Stimulated activated CD4-positive, alpha-beta T cell treated with anti-CD3 and anti-CD28 coated beads, Interleukin-4, amount 100 ng/mL, for 4 hours (primary cell): ENCODE measurements at places on chromosomes 3 and 15.

DNA sequence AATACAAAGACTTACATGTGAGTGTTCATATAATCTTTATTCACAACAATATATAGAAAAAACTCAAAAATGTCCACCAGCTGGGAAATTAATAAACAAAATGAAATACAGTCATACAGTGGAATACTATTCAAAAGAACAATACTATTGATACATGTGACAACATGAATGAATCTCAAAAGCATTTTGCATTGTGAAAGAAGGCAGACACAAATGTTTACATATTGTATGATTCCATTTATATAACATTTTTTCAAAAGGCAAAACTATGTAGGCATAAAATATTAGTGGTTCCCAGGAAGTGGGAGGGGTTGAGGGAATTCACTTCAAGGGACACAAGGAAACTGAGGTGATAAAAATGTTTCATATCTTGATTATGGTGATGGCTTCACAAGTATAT lies 303.2 kb downstream of the CTNNB1 start:
- no peak for DNase-seq

- no peak for DNase-seq
Measured at GRCh38 chr3:125416235-125416634, 41.1 kb upstream of the ZNF148 start.

- DNase-seq, result no peak
Measured at GRCh38 chr3:189013224-189013888, 158.4 kb upstream of the TPRG1 start.

DNA sequence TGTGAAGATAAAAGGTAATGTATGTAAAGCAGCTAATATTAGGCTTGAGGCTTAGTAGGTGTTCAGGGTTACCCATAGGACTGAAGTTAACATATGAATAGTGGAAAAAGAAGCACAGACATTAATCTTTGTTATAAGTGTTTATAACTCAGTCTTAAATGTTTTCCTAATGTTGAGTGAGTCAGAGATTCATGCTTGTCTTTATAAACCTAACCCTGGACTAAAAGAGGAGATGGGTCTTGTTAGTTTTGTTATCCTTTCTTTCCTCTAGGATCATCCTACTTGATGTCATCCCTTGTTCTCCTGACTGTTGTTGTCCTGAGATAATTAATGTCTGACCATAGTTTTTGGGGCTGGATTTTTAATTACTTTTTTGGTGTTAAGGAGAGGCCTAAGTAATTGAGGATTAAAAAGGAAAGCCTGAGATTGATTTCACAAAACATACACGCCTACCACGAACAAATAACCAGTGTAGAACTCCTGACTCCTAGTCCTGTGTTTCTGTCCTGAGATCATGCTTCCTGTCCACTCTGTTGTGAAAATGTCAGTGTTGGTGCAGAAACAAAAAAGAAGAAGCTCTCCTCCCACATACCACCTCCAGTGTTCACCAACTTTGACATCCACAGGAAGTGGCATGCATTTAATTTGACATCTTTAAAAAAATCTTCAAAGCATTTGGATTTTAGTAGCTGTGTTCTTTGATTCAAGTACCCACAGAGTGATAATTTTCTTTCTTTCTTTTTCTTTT lies 8.4 kb downstream of the MITF start:
- DNase-seq, result no peak

DNA sequence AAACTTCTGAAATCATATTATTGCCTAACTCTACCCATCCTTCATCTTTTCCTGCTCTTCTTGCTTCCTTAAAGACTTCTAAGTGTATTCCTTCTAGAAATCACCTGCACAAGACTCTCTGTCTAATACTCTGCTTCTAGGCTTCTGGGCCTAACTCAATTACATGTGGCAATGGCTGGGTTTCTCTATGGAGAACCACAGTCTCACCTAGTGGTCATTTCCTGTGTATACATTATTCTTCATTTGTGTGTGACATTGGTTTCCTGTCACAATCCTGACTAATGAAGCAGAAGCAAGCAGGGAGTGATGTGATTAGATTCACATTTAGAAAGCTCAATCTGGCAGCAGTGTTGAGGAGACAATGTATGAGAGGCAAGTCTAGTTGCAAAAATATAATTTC lies 16.9 kb upstream of the CLDN1 start:
- no peak for DNase-seq

GRCh38 chr3:61184956-61185355 lies 66.3 kb downstream of the FHIT start:
- DNase-seq, result no peak

- DNase-seq, result no peak
Measured at GRCh38 chr3:171401432-171401831, 58.8 kb downstream of the TNIK start.

DNA sequence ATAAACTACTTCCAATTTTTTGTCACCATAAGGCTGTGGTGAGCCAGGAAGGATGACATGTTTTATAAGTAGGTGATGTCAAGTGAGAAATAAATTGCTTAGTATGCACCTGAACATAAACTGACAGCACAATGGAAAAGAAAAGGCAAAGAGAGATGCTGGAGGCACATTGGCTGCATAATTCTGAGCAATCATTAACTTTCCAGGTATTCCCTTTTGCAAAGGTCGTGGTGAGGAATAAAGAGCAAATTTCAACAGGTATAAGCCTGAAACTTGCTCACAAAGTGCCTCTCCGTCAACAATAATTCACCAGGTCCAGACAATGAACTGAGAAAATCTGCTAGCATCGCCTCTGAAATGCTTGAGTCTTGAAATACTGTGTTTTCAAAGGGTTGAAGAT lies 48.2 kb downstream of the ITGB5 start:
- DNase-seq, result no peak

DNA sequence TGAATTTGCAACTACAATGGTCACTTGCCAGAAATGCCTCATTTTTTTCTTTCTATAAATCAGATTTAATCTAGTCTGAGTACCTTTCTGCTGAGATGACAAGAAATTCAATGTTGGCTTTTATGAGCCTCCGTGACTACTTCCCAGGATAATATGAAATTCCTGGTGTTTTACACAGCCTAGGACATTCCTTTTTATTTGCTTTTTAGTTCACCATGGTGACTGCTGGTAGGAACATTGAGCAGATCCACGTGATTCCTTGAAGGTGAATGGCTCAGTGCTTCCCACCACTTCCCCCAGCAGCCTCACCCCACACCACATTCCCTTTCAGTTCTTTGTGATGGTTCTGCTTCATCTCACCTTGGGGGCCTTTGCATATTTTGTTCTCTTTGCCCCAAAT lies 4.3 kb upstream of the NPTN start:
- no peak for DNase-seq

- no peak for DNase-seq
Measured at GRCh38 chr15:55970286-55970685, 23.1 kb downstream of the NEDD4 start.

GRCh38 chr3:56764904-56765547 lies 36.7 kb downstream of the ARHGEF3 start:
- no peak for DNase-seq

DNA sequence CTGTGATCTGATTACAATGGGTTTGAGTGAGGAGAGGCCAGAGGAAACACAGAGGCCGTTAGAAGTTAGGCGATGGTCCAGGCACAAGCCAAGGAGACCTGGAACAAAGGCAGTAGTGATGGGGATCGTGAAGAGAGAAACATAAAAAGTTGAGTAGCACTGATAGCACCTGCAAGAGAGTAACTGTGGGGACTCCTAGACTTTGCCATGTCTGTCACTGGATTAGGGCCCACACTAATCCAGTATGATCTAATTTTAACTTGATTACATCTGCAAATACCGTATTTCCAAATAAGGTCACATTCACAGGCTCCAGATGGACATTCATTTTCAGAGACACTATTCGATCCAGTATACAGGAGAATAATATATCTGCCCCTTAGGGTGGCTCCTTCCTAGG lies 144.7 kb downstream of the RAB11A start:
- no peak for DNase-seq

GRCh38 chr15:58517682-58518525 lies 86.1 kb downstream of the LIPC start:
- DNase-seq, result no peak

DNA sequence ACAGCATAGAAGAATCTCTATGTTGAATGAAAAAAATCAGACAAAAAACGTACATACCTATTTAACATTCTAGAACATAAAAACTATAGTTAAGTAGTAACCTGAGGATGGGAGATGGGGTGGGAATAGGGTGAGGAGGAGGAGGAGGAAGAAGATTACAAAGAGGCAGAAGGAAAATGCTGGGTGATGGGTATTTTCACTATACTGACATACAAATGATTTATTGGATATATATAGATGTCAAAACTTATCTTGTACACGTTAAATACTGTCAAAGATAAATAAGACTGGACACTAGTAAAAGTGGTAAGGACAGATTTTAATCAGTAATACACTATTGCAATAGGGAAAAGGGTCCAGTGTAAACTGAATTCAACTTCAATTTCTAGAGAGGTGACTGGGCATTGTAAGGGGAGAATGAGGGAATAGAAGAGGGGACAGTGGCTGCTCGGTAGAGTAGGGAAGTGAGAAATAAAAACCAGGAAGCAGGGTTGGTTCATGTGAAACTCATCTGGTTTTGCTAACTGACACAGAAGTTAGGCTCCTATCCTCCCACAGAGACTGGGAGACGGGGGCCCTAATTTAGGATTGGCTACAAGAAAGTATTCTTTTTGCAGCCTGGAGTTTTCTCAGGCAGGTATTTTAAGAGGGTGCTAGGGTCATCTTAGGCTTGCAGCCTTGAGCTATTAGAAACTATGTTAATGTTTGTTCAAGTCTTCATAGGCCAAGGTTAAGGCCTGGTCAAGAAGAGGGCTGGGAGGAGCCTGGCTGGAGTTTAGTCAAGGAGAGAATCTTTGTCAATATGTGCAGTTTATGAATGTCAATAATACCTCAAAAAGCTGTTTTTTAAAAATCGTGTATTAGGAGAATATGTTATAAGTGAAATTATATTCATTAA lies 15.0 kb upstream of the C15orf61 start:
- no peak for DNase-seq

GRCh38 chr15:76866008-76866407 lies 39.1 kb downstream of the SCAPER start:
- DNase-seq, result no peak

- DNase-seq, result no peak
Measured at GRCh38 chr15:55778932-55779331, 36.0 kb upstream of the PRTG start.

DNA sequence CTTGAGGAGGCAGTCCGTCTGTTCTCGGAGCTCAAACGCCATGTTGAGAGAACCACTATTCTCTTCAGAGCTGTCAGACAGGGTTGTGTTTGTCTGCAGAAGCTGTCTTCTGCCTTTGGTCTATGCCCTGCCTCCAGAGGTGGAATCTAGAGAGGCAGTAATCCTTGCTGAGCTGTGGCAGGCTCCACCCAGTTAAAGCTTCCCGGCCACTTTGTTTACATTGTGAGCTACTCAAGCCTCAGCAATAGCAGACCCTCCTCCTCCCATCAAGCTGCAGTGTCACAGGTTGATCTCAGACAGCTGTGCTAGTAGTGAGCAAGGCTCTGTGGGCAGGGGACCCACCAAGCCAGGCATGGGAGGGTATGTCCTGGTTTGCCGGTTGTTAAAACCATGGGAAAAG lies 8.9 kb downstream of the OR5AC2 start:
- DNase-seq, result no peak

DNA sequence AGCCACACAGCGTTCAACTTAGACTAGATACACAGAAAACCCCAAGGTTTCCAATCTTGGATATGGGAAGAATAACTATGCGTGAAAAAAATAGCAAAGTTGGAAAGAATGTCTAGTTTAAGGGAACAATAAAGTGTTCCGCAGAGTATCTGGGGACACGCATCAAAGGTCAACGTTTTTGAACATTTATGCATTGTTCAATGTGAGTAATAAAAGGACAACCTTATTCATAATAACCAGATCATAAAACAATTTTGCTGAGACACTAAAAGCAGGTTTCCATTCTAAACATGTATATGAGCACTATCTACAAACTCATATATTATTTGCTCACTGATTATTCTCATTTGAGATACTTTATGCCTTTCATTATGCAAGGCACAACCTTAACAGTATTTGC lies 7.8 kb downstream of the ANO10 start:
- no peak for DNase-seq

DNA sequence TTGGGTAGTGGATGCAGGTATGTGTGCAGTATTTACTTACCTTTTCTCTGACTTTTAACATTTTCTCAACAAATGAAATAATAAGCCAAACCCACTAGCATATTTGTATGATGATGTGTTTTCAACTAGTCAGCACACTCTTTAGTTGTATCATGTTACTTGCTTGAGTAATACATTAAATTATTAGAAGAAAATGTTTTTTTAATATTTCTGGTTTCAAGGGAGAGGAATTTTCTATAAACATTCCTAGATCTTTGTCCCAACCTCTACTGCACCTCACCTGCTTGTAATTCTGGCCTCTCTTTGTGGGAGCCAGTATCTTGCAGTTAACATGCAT lies 161.8 kb upstream of the CBLB start:
- DNase-seq, result no peak

DNA sequence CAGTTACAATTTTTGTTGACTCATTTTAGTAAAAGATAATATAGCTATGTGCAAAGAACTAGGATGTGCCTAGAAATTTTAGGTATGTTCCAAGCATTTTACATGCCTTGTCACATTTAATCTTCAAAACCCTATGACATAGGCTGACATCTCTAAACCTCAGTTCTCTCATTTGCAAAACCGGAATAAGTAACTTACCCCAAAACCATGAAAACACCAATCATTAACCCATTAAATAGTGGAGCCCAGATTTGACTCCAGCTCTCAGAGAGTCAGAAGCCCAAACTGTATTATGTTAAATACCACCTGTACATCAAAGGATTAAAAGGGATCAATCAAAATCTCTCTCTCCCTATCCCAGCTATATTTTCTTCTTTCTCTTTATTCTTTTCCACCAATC lies 36.6 kb downstream of the GSK3B start:
- no peak for DNase-seq

GRCh38 chr15:36449662-36450145 lies 129.7 kb upstream of the CDIN1 start:
- DNase-seq, result no peak

- DNase-seq, result no peak
Measured at GRCh38 chr3:139361276-139361675, 17.5 kb downstream of the MRPS22 start.

GRCh38 chr3:46544771-46545503 lies 21.2 kb downstream of the LRRC2 start:
- no peak for DNase-seq

GRCh38 chr3:183949690-183950089 lies 65.0 kb upstream of the PARL start:
- no peak for DNase-seq
